ENCODE measurements at places on chromosomes 6 and 20.

DNA sequence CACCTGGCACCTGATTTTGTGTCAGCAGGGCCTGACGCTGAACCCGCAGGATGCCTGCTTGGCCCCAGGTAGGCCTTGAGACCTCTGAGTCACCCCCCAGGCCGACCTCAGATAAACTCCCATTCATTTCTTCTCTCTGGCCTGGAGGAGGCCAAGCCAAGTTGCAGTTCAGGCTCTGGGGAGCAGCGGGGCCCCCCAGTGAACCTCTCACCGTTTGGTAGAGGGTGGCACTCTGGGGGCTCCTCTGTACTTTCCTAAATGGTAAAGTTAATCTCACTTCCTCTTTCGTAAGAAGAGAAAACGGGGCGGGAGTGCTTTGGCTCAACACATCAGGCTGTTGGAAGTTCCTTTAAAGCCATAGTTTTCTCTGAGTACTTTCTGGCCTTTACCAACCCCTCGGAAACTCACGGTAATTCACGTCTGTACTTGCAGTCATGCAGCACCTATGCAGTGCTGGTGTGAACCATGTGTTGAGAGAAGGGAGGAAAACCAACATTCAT is 2.8 kb downstream of the SIRPA start:
- peak; percentile 46 for DNase-seq

GRCh38 chr6:125078602-125079321 is 74.8 kb upstream of the TPD52L1 start:
- no peak for DNase-seq

- no peak for DNase-seq
Measured at GRCh38 chr20:45611054-45611453, 18.5 kb upstream of the WFDC10A start.

DNA sequence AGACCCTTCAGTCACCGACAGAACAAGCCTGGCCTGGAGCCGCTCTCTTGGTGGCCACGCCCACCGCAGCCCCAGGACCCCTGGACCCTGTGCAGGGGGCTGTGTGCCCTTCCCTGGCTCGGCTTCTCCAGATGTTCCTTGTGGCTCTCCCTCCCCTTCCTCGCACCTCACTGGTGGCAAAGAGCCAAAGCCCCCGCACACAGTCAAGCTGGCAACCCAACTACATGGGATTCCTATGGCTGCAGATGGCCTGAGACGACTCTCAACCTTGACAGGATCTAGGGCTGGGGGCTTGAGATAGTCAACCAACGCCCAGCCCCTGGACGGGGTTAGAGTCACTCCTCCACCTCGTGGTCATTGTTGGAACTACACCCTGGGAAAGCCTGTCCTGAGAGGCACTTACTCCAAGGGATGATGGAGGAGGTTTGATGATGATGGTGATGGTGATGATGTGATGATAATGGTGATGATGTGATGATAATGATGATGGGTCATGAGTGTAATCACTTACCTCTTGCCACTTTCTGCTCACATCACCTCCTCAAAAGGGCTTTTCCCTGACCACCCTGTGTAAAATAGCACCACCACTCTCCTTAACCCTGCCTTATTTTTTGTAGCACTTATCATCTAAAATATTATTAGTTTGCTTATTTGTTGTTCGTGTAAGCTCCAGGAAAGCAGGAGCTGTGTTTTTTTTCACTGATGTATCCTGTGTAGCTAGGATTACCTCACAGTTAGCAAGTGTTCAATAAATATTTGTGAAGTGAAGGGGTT is 278.4 kb downstream of the LRFN2 start:
- DNase-seq: peak; percentile 65

DNA sequence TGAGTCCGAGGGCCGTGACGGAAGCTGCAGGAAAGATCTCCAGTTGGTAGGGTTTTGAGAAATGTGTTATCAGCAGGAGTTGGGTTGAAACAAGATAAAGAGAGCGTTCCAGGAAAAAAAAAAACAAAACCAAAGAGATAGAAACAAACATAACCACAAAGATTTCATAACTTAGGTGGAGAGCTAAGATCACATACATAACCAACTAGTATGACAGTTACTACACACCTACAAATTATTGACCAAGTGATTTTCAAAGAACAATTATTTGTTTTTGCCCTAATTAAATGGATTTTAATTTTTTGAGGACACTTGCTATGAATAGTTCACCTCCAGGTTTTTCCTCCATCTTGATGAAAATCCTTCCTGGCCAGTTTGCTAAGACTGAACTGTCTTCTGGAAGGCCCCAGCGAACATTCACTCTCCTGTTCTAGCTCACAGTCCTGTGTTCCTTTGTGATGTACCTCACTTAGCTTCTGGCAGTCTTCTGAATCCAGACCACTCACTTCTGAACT is 69.4 kb downstream of the SNX9 start:
- DNase-seq: no peak

DNA sequence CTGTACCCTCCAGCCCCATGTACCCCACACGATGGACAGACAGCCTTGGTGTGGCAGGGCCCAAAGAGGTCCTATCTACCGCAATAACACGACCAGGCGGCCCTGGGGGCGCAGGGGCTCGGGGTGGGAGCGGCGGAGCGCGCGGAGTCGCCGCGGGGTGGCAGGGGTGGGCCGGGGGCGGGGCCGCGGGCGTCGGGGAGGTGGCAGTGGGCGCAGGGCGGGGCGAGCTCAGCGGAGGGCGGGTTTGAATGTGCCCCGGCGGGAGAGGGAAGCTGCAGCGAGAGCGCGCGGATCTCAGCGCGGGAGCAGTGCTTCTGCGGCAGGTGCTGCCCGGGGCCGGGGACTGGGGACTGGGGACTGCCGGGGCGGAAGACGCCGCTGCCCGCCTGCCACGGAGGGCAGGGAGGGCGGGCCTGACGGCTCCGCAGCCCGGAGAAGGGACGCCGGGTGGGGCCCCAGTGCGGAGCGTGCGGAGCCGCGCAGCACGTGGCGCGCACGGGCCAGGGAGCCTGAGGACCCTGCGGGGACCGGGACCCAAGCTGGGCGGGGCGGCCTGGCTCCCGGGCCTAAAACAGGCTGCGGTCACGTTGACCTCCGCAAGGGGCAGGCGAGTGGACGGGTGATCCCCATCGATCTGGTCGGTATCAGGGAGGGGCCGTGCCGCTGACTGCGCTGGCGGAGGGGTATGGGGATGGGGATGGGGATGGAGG is at the start of gene SLC29A1:
SLC29A1 (plus strand) TSS at position 277 of the 710 bp plus-strand sequence. CDS start 3,719 bp downstream, outside the sequence.
- peak; percentile 90 for DNase-seq

DNA sequence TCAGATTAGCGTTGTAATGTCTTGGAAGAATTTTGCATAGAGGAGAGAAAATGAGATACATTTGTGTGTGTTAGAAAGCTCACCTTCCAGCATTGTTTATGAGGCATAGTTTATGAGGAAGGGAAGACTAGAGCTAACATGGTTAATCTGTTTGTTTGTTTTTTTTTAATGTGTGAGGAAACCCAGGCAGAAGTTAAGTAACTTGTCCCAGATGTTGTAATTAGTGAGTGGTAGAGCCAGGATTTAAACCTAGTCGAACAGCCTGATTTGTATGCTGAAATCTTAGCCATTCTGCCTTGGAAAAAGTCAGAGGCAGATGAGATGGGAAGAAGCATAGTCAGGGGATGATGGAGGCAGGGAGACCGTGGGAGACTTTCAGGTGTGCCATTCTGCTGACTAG is 29.1 kb downstream of the NDUFAF5 start:
- DNase-seq: no peak

DNA sequence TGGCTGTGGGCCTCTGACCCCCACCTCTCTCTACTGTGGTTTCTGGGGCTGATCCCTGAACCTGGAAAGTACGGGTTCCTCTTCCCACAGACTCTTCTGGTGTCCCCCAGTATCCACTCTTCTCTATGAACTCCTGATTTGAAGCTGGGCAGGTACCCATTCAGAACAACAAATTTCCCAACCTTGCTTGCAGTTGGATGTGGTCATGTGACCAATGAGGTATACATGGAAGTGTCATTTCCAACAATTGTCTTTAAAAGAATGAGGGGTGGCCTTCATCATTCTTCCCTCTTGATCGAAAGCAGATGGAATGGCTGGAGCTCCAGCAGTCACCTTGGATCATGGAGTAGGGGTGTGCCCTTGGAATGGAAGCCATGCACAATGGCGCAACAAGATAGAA is 128.0 kb upstream of the MLN start:
- DNase-seq: no peak

- DNase-seq: no peak
Measured at GRCh38 chr20:54514028-54514607, 38.7 kb downstream of the DOK5 start.

All from GM12891 (cell line).